ENCODE measurements at places on chromosomes 4 and X.

- DNase-seq, result peak; percentile 31
Observed at GRCh38 chr4:3880615-3881120, 114.5 kb downstream of the ADRA2C start.

- DNase-seq, result no peak
Observed at GRCh38 chrX:66638591-66639500, at the start of gene EDA2R. TSS of gene EDA2R (minus strand) at chrX:66639078. CDS start at chrX:66616020, 23,058 bp downstream.

- no peak for DNase-seq
Observed at GRCh38 chr4:91997045-91997444, 306.7 kb upstream of the GRID2 start.

- DNase-seq, result peak; percentile 31
Observed at GRCh38 chrX:24396931-24397279, 36.5 kb downstream of the SUPT20HL1 start.

GRCh38 chr4:188492886-188493285 is 353.6 kb downstream of the TRIML1 start:
- no peak for DNase-seq

- peak; percentile 57 for DNase-seq
Observed at GRCh38 chr4:77052352-77052751, 23.4 kb downstream of the CCNI start.

GRCh38 chrX:121160987-121161386 is 113.6 kb downstream of the GLUD2 start:
- no peak for DNase-seq

GRCh38 chrX:37060999-37061398 is 52.8 kb downstream of the FAM47C start:
- peak; percentile 18 for DNase-seq

GRCh38 chr4:7307394-7308099 is 115.2 kb downstream of the SORCS2 start:
- DNase-seq, result no peak

GRCh38 chr4:52979821-52980590 is 117.9 kb downstream of the RASL11B start:
- no peak for DNase-seq

- DNase-seq, result no peak
Observed at GRCh38 chrX:41730081-41730480, 6.1 kb downstream of the GPR82 start.

DNA sequence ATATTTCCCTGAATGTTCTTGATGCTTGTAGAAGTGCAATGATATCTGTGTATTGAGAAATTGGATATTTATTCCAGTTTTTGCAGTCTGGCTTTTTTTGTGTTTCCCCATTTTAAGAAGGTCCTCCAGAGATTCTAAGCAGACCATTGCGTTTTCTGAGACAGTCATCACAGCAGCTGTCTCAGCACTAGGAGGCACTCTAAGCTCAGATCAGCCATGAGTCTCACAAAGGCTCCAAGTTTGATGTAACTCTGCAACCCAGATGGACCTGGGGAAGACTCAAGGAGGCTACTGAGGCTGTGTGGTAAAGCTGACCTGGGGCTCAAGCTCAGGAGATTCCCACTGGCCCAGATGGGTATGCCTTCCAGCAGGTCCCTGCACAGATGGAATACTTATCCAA is 89.3 kb upstream of the CYLC1 start:
- no peak for DNase-seq

GRCh38 chrX:24566240-24566639 is 80.9 kb downstream of the PCYT1B start:
- no peak for DNase-seq
